SK-N-DZ (cell line): ENCODE measurements at places on chromosomes 2 and 18.

- no peak for DNase-seq
Observed at GRCh38 chr2:177432703-177433102, 40.1 kb downstream of the AGPS start.

GRCh38 chr2:204673877-204674276, 128.6 kb downstream of the PARD3B start:
- DNase-seq: no peak

DNA sequence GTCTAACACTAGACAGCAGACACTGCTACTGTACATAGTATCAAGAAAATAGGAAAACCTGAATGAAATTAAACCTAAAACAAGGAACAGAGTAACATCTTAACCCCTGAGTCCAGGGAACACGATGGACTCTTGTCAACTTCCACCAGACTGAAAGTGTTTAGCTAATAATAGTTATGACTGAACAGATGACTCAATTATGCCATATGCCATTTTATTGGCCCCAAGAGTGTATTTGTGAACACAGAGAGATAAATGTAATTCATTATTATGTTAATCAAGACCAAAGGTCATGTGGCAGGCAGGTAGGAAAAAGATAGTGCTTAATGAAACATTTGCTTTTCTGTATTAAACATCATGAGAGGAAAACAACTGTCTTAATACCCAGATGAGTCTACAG, 58.0 kb downstream of the NYAP2 start:
- no peak for DNase-seq

DNA sequence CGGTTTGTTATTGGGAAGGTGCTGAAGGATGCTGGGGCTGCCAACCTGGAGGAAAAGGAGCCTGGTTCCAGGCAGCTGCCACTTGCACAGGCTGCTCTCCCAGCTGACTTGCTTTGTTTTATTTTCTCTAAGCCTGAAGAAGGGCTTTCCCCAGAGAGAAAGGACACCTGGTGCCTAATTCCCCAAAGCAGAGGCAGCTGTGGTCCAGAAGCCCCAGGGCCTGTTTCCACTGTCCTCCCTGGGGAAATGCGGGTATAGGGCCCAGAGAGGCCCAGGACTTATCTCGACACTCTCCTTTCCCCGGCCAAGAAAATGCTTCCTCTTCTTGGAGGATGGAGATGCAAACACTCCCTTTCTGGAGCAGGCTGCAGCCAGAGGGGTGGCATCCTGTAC, 30.1 kb downstream of the INO80C start:
- peak; percentile 47 for DNase-seq

GRCh38 chr2:84881581-84882413, 913 bp upstream of the TRABD2A start:
- peak; percentile 77 for DNase-seq

GRCh38 chr2:127356531-127356930, 31.2 kb downstream of the MAP3K2 start:
- DNase-seq: no peak

DNA sequence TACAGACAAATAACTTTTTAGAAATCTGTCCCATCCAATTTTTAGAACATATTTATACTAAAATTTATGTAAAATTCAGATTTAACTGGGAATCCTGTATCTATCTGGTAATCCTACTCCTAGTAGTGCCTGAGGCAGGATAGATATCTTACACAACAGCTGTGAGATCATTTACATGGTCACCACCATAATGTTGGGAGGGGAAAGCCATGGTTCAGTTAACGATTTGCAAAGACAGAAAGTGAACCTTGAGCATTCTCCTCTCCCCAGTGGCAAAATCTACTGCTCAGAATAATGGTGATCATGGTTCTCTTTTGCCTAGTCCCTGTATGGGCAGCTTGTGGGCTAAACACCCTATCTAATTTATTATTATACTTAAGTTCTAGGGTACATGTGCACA, 7.7 kb upstream of the TMEM247 start:
- DNase-seq: no peak

DNA sequence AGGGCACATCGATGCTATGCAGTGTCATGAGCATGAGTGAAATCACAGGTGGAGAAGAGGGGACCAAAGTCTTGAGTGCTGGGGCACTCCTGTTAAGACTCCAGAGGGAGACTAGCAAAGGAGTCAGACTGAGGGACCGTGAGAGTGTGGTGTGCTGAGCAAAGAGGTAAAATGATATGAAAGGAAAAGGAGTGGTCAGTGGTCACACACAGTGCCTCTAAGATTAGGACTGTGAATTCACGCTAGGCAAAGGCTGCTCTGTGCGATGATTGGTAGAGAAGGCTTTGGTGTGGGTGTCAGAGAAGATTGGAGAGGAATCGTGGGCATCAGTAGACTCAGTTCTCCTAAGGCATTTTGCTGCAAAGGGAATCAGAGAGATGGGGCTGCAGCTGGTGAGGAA, 12.8 kb downstream of the SOCS6 start:
- no peak for DNase-seq

GRCh38 chr18:76604108-76604934, 109.3 kb upstream of the ZNF516 start:
- no peak for DNase-seq
